ENCODE measurements at places on chromosomes 1 and 21.

DNA sequence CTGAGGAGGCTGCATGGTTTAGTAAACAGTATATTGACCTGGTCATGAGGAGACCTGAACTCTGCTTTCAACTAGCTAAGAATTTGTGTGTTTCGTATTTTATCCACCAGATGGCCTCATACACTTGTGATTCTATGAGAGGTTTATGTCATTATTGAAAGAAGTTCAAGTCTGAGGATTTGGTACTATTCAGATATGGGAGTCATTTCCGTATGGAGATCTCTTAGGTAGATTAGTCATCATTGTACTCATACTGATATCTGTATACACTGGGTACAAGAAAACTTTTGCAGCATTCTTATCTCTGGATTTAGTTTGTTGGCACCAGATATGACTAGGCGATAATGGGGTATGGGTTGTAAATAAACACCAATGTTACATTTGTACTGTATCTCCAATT lies 26.6 kb downstream of the ATF6 start:
- no peak for DNase-seq

DNA sequence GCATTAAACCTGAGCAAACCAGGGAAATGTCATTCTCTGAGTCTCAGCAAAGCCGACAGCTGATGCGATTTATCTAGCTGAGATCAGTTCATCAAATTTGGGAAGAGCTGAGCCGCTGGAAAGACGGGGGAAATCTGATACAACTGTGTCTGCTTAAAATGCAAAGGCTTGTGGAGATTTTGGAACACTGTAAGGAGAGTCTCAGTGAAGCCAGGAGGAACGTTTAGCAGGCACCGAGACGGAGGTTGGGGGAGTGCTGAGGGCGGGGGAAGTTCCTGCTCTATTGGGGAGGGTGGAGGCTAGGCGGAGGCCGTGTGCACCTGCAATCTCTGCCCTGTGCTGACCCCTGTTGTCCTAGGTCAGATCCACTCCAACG lies 143.2 kb upstream of the CSF3R start:
- DNase-seq, result no peak

GRCh38 chr1:31412732-31413404 lies at the start of gene SERINC2:
Gene SERINC2, plus strand, starts transcription at chr1:31413213. Its CDS starts 53 bp downstream, at chr1:31413266.
- DNase-seq, result no peak

DNA sequence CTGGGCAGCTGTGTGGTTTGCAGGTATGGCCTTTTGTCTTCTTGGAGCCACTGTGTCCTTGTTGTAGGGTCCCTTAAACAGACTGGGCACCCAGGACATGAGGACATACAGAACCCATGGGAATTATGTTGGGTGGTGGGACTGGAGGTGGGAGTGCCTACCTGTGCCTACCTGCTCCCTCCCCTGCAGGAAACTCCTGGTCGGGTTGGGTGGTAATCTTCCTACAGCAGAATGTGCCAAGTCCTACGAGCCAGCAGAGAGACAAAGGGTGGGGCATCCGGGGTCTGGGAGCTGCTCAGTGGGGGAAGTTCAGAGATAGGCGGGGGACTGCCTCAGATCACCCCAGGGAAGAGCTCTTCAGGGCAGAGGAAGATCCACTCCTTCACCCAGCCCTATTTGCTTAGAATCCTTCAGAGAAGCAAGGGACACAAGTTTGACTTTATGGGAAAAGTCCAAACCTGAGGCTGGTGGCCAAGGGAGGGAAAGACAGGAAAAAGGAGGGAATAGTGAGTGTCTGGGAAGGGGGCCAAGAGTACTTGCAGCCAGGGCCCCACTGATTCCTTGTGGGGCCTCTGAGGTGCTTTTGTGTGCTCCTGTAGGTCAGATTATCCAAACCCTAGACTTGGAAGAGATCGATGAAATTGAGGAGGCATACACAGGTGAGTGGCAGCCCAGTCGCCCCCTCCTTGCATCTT lies 58.3 kb downstream of the KIF21B start:
- no peak for DNase-seq

GRCh38 chr1:31954607-31955283 lies 16.6 kb upstream of the PTP4A2 start:
- DNase-seq, result no peak

- DNase-seq, result no peak
These were observed 60.3 kb upstream of the CSF3R start for GRCh38 chr1:36542962-36543515.

GRCh38 chr1:152959801-152960451 lies 10.5 kb upstream of the SPRR4 start:
- DNase-seq, result no peak

- DNase-seq, result no peak
These were observed 252.9 kb downstream of the DYRK1A start for GRCh38 chr21:37619464-37619974.

GRCh38 chr1:37851262-37851661 lies 8.1 kb downstream of the MTF1 start:
- DNase-seq, result no peak

Data from T-cell (primary cell).